ENCODE measurements at places on chromosomes 7 and 10.

DNA sequence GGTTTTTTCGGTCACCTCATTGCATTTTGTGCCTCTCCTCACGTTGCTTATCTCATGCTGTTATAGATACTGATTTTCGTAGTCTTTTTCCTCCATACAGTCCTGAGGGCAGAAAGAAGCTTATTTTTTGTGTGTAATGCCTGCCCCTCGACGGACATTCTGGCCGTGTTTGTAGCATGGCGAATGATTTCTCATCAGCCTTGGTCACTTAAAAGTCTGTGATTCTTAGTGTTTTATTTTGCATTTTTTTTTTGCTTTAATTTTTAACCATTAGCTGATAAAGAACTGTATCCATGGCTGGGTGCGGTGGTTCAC, 469 bp upstream of the NOC3L start:
- no peak for DNase-seq

DNA sequence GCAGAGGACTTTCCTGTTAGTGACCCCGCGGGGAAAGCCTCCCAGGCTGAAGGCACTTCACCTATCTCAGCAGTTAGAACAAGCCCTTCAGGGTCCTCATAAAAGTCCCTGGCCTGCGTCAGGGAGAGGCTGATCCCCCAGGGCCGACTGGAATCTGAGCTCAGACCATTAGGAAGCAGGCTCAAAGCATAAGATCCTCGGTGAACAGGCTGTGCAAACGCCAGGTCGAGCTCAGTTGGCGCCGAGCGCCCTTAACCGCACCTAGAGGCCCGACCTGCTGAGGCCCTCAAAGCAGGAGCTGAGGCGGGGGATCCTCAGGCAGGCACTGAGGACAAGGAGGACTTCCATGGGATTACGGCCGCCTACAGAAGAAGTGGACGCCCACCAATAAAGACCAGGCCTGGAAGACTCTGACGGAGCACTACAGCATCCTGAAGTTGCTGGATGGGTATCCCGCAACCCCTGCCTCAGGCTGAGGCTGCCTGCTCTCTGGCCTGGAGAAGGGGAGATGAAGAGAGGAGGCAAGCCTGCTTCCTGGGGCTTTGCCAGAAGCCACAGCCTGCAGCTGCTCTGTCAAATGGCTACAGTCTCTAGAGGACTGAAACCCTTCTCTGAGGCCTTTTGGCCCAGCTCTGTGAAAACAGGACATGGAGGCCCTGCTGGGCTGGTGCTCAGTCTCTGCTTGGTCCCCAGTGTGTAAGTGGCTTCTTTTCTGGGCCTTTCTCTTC, 29.9 kb downstream of the LIPJ start:
- no peak for DNase-seq

DNA sequence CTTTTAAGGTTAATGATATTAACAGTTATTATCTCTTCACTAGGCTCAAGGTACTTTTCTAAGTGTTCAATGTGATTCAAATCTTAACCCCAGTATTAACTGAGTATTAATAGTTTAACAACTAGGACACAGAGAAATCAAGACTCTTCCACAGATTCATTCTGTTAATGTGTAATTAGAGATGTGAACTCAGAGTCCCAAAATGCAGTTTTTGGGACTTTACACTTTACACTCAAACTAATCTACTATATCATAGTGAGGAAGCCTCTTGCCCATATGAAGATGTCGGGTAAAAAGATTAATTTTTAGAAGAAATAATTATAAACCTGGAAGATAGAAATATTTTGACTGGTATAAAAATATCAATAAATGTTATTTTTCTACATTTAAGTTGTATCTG, 644.5 kb upstream of the LRRTM3 start:
- DNase-seq, result no peak

DNA sequence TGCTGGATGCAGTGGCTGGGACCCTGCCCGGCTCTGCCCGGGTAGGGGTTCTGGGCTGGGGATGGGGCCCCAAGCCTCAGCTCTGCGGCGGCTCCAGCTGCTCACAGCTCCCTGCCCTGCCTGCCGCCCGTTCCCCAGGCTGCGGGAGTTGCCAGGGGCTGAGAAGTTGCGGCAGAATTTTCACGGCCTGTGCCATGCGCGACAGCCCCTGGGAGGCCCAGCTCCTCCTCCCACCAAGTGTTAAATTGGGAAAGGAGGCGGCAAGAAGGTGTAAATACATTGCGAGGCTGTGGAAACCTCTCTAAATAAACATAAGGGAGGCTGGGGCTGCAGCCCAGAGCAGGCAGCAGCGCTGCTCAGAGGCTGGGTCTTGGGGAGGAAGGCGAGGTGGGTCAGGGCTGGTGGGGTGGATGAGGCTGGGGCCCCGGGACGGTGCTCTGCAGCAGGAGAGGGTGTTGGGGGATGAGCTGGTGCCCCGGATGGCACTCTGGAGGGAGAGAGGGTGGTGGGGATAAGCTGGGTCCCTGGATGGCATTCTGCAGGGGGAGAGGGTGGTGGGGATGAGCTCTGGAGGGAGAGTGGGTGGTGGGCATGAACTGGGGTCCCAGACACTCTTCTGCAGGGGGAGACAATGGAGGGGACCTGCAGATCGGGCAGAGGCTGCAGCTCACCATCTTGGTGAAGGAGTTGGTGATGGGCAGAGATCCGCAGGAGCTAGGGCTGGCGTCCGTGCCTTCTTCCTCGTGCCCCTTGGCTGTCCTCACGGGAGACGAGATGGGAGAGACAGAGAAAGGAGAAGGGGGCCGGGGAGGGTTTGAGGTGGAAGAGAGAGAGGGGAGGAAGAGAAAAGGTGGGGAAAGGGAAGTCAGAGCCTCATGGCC, 85.5 kb upstream of the GNA12 start:
- no peak for DNase-seq

Data from LoVo (cell line).